ENCODE measurements at places on chromosomes 16 and 17. TPM values are rescaled to one million over a fixed set of nuclear protein-coding genes. Genes with fewer than 3 reads are reported as not detected.

DNA sequence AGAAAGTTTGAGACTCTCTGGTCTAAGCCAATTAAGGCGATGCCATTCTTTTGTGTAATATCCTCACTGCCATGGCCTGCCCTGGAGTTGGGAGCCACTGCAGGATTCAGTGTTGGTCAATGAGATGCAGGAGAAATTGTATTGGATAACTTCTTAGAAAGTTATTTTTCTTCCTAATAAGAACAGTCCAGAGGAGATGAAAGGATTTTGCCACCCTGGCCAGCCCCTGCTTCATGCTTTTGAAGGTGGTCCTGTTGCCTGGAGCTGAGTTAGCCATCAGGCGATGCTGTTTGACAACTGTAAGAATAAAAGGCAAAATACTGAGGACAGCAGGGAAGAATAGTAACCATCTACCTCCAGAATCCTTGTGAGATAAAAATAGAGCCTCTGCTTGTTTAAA lies 35.4 kb upstream of the CNTNAP4 start:
- no peak for DNase-seq

ZNF319 gene
- 5.6 TPM for total RNA-seq

GRCh38 chr16:628321-629061 lies 2.3 kb upstream of the WFIKKN1 start:
- no peak for DNase-seq

DNA sequence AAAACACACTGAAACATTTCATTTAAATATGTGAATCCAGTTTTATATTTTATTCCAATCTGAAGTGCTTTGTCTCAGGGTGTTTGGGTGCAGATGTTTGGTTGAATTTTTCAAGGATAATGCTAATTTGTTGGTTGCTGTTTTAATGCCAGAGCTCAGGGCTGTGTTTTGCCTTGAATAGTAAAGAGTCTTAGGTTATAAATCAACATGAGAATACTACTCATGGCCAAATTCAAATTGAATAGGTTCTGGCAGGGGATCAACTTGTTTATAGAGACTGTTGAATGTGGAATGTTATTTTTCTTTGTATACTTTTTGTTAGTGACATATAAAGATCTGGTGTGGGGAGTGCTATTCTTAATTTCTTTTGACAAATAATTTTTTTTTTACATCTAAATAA lies 18.8 kb downstream of the TOM1L1 start:
- no peak for DNase-seq

GRCh38 chr16:17034477-17035252 lies 436.1 kb downstream of the XYLT1 start:
- no peak for DNase-seq

All from activated naive CD4-positive, alpha-beta T cell treated with anti-CD3 and anti-CD28 coated beads, Interleukin-2, amount 50 U/mL, for 72 hours (primary cell).